ENCODE measurements at places on chromosomes 12 and 14.

GRCh38 chr14:57326253-57326652 lies 57.5 kb downstream of the AP5M1 start:
- DNase-seq: no peak

GRCh38 chr12:9086087-9086486 lies 29.6 kb downstream of the A2M start:
- DNase-seq: no peak

- DNase-seq: no peak
Observed at GRCh38 chr12:52232674-52233461, at the start of gene KRT7. KRT7 (plus strand) TSS chr12:52233243; CDS start chr12:52233297, 54 bp downstream.

- no peak for DNase-seq
Observed at GRCh38 chr14:98858158-98858557, 413.8 kb downstream of the BCL11B start.

GRCh38 chr12:64571411-64571810 lies 38.9 kb upstream of the RASSF3 start:
- no peak for DNase-seq

All from inflammatory macrophage treated with lipopolysaccharide for 4 hours (primary cell).